Stimulated activated CD8-positive, alpha-beta memory T cell treated with anti-CD3 and anti-CD28 coated beads, Interleukin-2, amount 100 ng/mL, for 1 hour (primary cell): ENCODE measurements at places on chromosomes 3 and 15.

DNA sequence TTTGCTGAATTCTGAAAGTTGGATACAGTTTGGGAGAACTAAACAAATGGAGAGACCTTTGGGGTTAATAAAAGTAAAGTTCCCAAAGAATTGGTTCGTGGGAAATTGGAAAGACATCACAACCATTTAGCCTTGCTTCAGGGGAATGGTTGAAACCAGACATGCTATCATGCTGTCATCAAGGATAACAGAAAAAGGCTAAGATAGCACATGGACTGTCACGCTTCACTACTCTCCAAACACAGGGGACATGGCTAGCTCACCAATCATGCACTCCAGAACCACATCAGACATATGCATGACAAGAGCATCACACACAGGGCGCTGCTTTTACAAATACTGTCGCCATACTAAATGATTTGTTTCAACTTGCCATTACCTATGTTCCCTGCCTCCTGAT is 671.7 kb upstream of the ROBO1 start:
- no peak for DNase-seq

DNA sequence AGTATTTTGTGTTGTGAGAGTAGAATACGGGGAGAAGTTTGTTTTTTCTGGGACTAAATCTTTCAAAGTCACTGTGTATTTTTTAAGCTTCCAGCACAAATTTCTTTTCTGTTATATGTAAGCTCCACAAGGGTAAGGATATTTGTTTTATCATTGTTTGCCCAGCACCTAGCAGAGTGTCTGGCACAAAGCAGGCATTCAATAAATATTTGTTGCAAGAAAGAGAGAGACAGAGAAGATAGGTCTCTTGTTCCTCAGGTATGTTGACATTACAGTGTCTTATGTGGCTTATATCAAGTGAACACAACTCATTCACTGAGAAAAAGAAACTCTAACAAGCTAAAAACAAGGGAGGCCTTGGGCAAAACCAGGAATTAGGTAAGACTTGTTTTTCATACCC is 26.6 kb upstream of the FNDC3B start:
- DNase-seq: no peak

DNA sequence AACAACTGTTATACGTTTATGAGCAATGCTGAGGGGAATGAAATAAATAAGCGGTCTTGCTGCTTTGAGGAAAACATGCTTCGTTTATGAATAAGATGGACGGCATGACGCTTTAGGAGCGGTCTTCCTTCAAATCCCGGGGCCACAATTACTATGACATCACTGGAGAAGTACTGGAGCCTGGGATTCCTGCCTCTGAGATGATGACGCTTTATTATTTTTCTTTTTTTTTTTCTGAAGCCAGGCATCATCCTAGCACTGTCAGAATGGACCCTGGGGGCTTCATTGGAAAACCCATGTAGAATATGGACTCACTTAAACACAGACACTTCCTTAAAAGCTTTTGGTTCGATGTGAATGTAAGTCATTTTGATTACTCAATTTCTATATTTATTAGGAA is 52.5 kb upstream of the FOXP1 start:
- no peak for DNase-seq

DNA sequence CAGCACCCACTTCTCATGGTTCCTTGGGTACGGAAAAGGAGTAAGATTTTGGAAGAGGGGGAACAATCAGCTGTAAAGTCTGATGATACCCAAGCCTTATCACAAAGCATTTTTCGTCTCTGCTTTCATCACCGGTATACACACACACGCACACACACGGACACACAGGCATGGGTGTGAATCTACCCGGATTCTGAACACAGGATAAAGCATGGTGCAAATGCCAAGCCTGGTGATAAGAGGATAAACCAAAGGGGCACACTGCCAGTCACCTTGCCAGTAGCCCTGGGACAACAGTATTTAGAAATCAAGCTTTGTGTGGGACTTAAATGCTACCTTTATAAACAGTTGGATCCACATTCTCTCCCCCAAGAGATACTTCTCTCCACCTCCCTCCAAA is 22.2 kb downstream of the FAM174B start:
- DNase-seq: no peak

- DNase-seq: no peak
Observed at GRCh38 chr3:29484633-29485032, 203.8 kb downstream of the RBMS3 start.

- no peak for DNase-seq
Observed at GRCh38 chr3:39287216-39288164, 7.7 kb upstream of the CX3CR1 start.

- no peak for DNase-seq
Observed at GRCh38 chr15:90895571-90896117, 7.5 kb upstream of the MAN2A2 start.

GRCh38 chr15:28904541-28905315 is 19.0 kb downstream of the APBA2 start:
- DNase-seq: no peak

- DNase-seq: no peak
Observed at GRCh38 chr3:57627976-57628375, 30.8 kb upstream of the ARF4 start.

DNA sequence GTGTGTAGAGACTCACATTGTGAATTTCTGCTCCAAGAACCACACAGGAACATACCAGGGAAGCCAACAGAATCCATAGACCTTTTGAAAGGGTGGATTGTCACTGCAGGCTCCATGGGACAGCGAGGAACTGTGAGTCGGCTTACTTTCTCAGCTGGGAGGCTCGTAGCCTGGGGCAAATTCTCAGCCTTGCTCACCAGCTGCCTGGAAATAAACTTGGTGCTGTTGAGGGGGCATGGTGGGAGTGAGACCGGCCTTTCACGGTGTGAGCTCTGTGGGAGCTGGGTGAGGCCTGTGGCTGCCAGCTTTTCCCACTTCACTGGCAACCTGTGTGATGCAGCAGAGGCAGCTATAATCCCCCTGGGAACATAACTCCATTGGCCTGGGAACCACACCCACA is 146.6 kb upstream of the P2RY1 start:
- no peak for DNase-seq

DNA sequence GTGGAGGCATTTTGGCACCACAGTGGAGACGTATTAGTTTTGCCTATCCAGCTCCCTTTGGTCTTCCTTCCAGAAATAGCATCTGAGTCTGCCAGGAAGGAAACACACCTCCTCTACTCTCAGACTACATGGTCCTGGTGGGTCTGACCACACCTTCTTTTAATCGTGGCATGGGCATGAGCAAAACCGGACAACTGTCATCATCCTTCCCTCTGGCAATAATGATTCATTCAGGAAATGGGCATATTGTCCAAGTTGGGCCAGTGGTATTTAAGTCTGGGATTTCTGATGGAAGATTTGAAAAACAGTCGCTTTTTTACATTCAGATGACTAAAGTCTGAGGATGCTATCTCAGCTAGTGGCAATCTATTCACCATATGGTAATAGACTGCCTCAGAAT is 601.0 kb upstream of the ADAMTS9 start:
- no peak for DNase-seq

DNA sequence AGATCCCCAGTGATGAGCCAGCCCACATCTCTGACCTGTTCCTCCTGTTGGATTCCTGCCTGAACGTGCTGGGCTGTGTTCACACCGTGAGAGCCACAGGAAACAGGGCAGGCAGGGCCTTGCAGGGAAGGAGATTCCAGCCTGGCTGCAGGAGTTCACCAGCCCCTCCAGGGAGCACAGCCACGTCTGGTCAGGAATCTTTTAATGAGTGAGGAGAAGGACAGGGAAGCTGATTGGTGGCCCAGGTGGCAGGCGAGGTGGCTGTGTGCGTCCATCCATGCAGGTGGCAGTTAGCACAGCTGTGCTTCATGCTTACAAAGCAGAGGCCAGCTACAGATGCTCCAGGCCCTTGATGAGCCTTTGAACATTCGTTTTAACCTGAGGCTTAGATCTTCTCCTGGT is 10.5 kb downstream of the LRRK1 start:
- DNase-seq: no peak

DNA sequence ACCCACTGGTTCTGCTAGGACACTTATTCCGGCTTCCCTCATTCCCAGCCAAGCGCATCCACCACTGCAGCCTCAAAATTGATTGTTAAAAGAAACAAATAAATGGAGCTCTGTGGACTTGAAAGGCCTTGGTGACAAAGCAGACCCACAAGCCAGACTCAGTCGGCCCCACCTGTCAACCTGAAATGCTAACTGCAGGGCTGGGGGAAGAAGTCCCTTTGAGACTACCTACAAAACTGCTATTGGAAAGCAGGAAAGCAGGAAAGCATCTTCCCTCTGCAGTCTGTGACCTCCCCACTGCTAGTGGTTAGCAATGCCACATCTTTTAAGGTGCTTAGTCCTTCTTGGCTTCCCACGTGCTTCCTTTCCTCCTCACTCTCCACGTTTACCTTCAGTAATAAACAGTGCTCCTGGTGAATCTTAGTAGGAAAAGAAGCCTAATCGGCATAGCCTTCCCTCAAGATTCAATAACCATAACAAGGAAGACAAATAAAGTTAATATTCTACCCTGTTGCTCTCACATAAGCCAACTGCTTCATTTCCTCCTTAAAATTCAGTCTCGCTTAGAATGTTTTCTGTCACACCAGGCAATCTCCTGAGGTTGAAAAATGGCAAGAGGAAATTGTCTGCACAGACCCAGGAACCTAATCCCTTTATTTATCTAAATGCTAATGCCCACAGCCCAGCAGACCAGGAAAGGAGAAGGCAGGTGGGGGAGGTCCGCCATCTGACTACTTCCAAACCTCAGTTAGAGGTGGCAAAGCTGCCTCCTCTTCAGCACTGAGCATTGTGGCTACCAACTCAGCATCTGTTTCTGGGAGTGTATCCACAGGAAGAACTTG is 296.2 kb downstream of the NEK10 start:
- DNase-seq: no peak

GRCh38 chr3:188133646-188134045 is 20.3 kb upstream of the LPP start:
- no peak for DNase-seq

GRCh38 chr15:58690703-58691102 is 58.8 kb downstream of the ADAM10 start:
- no peak for DNase-seq

DNA sequence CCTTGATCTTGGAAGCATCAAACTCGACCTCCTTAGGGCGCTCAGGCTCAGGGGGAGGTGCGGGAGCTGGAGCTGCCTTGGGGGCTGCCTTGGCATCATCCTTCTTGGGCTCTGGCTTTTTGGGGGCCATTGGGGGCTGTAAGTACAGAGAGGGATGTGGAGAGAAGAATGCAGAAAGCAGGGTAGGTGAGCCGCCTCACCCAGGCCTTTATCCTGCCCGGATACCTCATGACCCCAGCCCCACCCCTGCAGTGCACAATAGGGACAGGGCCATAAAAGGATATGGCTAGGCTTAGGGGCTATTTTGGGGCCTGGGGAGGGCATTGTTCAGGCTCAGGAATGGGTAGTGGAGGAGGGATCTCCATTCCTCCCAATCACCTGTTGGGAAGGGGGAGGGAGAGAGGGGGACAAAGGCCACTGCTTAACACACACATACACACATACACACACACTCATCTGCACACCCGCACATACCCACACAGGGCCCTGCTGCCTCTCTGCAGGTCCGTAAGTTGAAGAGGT is at the start of gene MYL3:
TSS of gene MYL3 (minus strand) at position 184 of the 522 bp plus-strand sequence. CDS start at position 130, 54 bp downstream.
- no peak for DNase-seq

GRCh38 chr3:103712320-103713008 is 1277.6 kb downstream of the ZPLD1 start:
- no peak for DNase-seq

DNA sequence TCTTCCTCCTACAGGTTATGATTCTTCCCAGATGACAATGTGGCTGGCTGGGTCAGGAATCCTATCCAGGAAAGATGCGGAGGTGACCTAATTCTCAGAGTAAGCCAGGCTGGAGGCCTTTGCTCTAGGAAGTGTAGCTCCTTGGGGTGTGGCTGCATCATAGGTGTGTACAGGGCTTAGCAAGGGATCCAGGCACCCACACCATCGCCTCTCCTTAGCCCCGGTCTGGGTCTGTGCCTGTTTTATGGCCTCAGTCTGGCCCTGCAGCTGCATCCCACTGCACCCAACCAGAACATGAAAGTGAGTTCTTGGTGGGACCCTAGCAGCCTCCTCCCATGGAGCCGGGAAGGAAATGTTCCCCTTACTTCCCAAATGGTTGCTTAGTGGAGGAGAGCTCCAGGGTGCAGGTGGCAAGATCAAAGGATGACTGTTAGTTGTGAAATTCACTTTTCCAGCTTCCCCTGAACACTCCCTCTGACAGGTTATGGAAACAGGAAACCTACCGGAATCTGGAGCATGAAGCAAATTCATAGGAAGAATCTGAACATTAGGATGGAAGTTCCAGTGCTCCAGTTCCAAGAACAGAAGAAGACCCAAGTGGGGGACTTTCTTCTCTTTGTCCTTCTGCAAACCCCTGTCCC is 2.7 kb upstream of the AMOTL2 start:
- DNase-seq: no peak

- no peak for DNase-seq
Observed at GRCh38 chr3:55416331-55416821, 70.7 kb downstream of the WNT5A start.

DNA sequence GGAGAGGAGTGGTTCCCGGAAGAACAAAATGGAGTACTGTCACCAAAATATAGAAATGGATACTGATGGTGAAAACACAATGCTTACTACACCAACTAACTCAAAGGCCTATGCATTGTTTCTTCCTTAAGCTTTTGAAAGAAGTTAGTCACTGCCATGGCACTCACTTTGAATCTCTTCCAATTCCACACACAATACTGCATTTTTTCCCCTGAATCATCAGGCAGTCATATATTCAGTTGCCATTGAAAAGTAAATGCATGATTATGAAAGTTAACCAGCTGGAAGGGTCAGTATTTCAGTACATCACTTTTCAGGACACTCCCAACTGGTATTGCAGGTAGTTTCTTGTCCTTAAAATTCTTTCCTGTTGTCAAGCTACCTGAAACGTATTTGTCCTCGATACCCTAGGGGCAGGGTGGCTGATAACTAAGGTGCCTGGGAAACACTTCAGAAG is 9.0 kb upstream of the LRRFIP2 start:
- DNase-seq: no peak

- no peak for DNase-seq
Observed at GRCh38 chr3:185667574-185667973, 81.5 kb downstream of the SENP2 start.

DNA sequence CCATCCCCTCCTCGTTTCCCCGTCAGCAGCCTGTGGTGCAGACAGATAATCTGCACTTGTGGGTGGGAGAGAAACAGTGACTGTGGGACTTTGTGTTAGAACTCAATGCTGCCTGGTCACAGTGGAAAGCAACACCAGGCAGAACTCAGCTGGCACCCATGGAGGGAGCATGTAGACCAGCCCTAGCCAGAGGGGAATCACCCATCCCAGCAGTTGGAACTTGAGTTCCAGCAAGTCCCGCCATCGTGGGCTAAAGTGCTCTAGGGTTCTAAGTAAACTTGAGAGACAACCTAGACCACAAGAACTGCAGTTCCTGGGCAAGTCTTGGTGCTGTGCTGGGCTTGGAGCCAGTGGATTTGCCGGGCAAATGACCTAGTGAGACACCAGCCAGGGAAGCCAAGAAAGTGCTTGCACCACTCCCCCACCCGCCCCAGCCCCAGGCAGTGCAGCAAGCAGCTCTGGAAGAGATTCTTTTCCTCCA is 24.4 kb downstream of the ISG20 start:
- no peak for DNase-seq

- DNase-seq: no peak
Observed at GRCh38 chr3:18369551-18370185, 55.5 kb downstream of the SATB1 start.

GRCh38 chr3:123656691-123657090 is 71.8 kb upstream of the HACD2 start:
- no peak for DNase-seq
